ENCODE measurements at places on chromosomes 7 and 10. TPM values are rescaled to one million over a fixed set of nuclear protein-coding genes. Genes with fewer than 3 reads are reported as not detected.

GRCh38 chr10:80132299-80133139 lies at the start of gene PLAC9:
Gene PLAC9, plus strand, starts transcription at chr10:80132730. Its CDS starts 33 bp downstream, at chr10:80132763.
- no peak for DNase-seq

- no peak for DNase-seq
Measured at GRCh38 chr10:56547163-56547562, 186.1 kb upstream of the ZWINT start.

GRCh38 chr7:46459942-46460341 lies 538.9 kb upstream of the IGFBP3 start:
- no peak for DNase-seq

GRCh38 chr10:70084189-70084588 lies 31.5 kb downstream of the MACROH2A2 start:
- DNase-seq: no peak

GRCh38 chr7:55273186-55273980 lies 91.8 kb upstream of the LANCL2 start:
- DNase-seq: no peak

- no peak for DNase-seq
Measured at GRCh38 chr10:89942217-89942616, 240.8 kb downstream of the KIF20B start.

GRCh38 chr10:112716924-112717413 lies 233.1 kb upstream of the TCF7L2 start:
- peak; percentile 60 for DNase-seq

- no peak for DNase-seq
Measured at GRCh38 chr7:138773817-138774216, 24.0 kb upstream of the TMEM213 start.

- no peak for DNase-seq
Measured at GRCh38 chr10:111116211-111116610, 39.4 kb downstream of the ADRA2A start.

GRCh38 chr10:43926875-43927406 lies 278.3 kb upstream of the ZNF32 start:
- no peak for DNase-seq

DNA sequence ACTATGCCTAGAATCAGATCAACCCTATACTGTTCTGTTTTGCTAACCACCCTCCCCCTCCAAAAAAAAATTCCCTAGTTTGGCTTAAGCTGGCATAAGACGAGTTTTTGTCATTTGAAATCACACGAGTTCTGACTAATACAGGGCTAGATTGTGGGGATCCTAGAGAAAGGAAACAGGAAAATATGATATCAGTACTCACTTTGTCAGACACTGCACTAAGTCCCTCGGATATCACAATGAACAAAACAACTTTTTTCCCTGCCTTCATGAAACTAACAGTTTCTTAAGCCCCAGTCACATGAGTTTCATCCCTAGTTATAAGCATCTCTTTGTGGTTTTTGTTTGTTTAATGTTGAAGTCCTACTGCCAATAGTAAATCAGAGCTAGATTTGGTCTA lies 118.5 kb downstream of the ITGB8 start:
- no peak for DNase-seq

DNA sequence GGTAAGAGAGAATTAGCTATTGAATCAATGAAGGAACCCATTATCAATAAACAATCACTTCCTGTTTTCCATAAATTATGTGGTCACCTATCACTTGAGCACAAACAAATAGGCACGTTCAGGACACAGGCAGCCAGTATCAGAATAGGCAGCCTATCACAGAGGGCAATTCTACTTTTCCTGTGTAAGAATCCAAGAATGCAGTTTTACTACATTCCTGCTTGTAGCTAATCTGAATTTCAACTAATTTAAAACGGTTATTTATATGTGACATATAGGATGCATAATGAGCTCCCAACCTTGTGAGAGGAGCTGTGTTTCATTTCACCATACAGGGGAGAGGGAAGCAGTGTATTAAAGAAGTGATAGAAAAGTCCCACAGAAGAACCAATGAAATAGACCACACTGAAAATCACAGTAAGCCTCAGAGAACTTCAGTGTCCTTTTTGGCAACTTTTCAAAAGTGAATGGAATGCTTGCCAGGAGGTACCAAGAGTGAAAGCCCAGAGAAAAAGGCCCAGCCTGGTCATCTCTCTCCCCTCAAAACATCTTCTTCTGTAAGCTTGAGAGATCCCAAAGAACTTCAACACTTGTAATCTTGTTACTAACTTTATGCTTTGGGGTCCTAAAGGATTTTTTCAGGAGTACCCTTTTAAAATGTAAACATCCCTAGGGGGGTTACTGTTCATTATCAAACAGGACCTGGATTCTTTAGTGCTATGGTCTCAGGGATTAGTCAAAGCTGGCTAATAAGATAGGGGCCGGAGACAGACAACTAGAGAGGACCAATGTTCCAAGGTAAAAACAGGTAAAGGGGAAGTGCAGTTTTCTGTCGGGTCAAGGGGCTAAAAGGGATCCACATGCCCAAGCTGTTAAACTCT lies 1.3 kb downstream of the IMMP2L start:
- peak; percentile 49 for DNase-seq

GRCh38 chr10:83083831-83084230 lies 1055.5 kb upstream of the GHITM start:
- DNase-seq: no peak

- DNase-seq: peak; percentile 57
Measured at GRCh38 chr10:80443531-80443974, 10.6 kb upstream of the TSPAN14 start.

DNA sequence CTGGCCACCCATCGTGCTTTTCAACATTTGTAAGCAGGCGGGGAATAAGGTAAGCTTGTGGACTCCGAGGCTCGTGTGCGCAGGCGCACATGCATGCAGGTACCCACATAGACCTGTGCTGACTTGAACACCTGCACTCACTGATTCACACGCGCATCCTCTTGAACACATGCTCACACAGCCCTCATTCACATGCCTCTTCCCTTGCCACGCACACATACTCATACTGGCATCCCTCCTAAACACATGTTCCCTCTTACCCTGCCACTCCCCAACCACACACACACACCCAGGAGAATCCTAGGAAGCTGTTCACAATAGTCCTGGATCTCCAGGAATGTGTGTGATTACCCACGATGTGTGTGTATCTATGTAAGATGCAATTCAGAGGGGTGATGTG lies 44.1 kb upstream of the LBX1 start:
- DNase-seq: no peak

GRCh38 chr10:66925896-66926715 lies at the start of gene LRRTM3:
Gene LRRTM3, plus strand, starts transcription at chr10:66926036.
- peak; percentile 81 for DNase-seq

DNA sequence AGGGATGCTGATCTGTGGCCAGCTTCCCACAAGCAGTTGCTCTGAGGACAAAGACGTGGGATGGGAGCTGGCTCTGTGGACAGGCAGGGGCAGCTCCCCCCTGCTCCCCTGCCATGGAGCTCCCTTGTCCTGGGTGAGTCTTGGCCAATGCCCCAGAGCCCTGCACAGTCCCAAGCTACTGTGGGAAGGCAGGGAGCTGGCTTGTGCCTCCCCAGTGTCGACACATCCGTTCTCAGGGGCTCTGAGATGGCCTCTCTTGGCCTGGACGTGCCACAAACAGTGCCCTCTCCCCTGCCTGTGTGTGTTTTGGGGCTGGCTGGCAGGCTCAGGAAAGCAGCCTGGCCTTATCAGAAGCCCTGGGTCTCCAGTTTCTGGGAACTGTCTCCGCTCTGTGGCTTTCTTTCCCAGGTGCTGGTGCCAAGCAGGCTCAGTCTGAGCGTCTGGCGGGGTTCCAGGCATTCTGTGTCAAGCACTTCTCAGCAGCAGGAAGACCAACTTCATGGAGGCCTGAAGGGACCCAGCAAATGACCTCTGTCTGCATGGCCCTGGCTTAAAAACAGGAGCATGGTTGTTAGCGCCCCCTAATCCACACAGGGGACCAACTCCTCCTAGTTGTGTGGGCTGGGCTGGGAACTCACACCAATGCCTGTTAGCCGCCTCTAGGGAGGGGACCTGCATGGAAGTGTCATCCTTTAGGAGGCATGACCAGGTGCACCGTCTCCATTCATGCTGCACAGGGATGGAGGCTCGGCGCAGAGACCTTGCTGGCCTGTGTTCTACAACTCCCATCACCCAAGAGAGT lies 375.2 kb downstream of the RPS24 start:
- peak; percentile 18 for DNase-seq

GRCh38 chr7:82904871-82905270 lies 257.8 kb downstream of the PCLO start:
- DNase-seq: no peak

- DNase-seq: no peak
Measured at GRCh38 chr7:37119296-37119860, 329.3 kb downstream of the ELMO1 start.

GRCh38 chr7:29017713-29018112 lies 59.6 kb upstream of the TRIL start:
- peak; percentile 6 for DNase-seq

DNA sequence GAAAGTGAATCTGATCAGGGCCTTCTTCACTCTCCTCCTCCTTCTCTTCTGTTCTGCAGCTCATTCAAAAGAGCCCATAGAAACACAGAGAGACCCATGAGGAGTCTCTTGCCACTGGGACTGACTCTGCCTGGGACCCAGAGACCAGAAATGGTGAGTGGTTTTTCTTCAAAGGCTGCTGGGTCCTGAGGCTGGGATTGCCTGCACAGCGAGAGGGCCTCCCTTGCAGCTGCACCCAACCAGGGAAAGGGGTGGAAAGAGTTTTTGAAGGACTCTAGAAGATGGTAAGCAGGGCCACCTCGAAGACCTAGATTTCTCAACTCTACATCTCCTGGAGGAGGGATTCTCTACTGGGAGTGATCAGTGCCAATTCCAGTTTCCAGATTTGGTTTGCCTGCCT lies 15.5 kb upstream of the HOXA13 start:
- DNase-seq: no peak

DNA sequence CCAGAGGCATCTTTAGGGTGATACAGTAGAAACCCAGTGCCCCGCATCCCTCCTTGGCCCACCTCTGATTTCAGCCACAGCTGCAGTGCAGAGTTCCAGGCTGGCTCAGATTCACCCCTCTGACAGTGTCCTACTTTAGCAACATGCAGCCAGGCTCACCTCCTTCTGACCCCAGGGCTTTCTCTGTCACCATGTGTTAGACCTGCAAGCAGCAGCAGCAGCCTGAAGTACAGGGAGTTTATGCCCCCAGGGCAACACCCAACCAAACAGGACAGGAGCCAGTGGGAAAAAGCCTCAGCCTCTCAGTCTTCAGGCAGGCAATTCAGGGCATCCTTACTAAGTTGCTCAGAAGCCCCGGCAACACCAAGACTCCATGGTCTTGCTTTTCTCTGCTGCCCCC lies 109.0 kb upstream of the PLXNA4 start:
- DNase-seq: no peak

GRCh38 chr7:69922026-69922803 lies 323.9 kb downstream of the AUTS2 start:
- no peak for DNase-seq

DNA sequence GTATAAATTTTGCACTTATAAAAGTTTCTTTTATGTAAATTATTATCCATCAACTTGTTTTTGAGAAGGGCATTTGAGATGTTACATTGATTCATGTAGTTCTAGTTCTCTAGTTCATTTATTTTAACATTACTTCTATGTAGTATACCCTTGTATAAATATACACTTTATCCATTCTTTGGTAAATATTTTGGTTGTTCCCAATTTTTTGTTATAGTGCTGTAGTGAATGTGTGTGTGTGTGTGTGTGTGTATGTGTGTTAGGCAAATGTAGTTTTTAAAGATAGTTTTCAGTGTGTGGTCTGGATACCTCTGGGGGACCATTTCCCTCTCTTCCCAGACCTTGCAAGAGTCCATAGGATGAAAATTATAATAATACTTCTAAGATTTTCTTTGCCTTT lies 15.0 kb downstream of the PRKAR2B start:
- no peak for DNase-seq

DNA sequence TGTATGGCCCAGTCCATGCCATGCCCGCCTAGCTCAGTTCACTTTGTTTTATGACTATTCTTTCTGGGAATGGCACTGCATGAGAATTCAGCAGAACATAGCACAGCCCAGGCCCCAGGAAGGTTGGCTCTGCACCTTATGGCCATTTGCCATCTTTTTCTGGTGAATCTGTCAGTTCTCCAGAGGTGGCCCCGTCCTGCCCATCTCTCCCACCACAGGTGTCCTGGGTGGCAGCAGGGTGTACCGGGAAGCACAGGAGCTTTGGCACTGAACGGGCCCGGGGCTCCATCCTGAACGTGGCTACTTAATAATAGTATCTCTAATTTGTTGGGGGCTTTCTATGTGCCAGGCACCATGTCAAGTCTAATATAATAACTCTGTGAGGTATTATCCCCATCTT lies 24.7 kb downstream of the GOLGA7B start:
- no peak for DNase-seq

GRCh38 chr10:97738616-97739015 lies 1.7 kb downstream of the ZFYVE27 start:
- DNase-seq: no peak

DNA sequence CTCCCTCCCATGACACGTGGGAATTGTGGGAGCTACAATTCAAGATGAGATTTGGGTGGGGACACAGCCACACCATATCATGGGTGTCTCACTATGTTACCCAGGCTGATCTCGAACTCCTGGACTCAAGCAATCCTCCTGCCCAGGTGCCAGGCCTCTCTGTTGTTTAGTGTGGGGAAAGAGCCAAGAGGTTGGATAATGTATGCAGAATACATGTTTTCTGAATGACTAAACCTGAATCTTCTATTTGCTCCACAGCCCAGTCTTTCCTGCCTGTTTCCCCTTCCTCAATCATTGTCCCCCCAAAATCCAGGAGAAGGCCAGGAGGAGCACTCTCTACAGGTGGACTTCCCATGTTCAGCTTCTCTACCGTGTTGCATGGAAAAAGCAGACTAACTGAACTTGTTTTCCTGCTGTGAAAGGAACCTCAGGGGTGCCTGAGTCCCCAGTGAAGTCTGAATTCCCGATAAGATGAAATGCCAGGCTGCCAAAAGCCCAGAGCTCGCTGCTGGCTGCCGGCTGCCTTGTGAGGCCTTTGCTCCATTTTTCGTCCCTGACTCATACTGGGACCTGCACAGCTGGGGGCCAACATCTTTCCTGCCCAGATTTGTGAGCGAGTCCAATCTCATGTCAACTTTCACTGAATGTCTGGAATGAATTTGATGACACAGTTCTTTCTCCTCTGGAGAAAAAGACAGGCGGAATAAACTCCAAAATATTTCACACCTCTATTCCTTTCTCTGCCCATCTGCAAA lies 588.0 kb downstream of the CALN1 start:
- no peak for DNase-seq

GRCh38 chr10:96919785-96920430 lies 87.8 kb downstream of the LCOR start:
- no peak for DNase-seq

GRCh38 chr10:558891-559766 lies 130.3 kb downstream of the DIP2C start:
- no peak for DNase-seq

Gene TMEM176B
- not detected for total RNA-seq

Gene JCAD
- 0.26 TPM for total RNA-seq

Gene MYH16
- total RNA-seq: not detected

Gene EPO
- total RNA-seq: not detected

Gene CYP3A4
- total RNA-seq: not detected

Gene TMEM225B
- total RNA-seq: 0.96 TPM

Gene SFMBT2
- 5.8 TPM for total RNA-seq

Gene NME8
- 1.5 TPM for total RNA-seq

Gene PRSS37
- not detected for total RNA-seq

Gene HOXA7
- 0.44 TPM for total RNA-seq

Gene SEMA4G
- total RNA-seq: not detected

Gene SPDYE16
- total RNA-seq: not detected

Gene SCIN
- not detected for total RNA-seq

Gene LBX1
- not detected for total RNA-seq

Gene PIP
- total RNA-seq: not detected

Gene PIK3CG
- total RNA-seq: not detected

Gene MYL10
- not detected for total RNA-seq

Gene HACD1
- 34.2 TPM for total RNA-seq

Gene STMP1
- 37.0 TPM for total RNA-seq
